ENCODE measurements at places on chromosomes 16 and 17.

DNA sequence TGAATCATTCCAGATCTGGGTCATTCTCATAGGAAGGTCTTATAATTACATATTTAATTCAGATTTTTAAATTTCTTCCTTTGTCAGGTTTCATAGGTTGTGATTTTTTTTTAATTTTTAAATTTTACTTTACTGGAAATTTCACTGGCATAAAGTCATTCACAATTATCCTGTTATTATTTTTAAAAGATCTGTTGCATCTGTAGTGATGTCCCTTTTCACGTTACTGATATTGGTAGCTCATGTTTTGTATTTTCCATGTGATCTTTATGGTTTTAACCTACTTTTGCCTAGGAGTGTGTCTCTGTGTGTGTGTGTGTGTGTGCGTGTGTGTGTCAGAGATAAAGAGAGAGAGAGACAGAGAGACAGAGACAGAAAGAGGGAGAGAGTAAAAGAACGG is 216.6 kb upstream of the KCNJ16 start:
- DNase-seq: no peak

- no peak for DNase-seq
Observed at GRCh38 chr16:48892893-48893292, 282.9 kb upstream of the N4BP1 start.

- DNase-seq: no peak
Observed at GRCh38 chr16:4139968-4140367, 23.7 kb upstream of the ADCY9 start.

DNA sequence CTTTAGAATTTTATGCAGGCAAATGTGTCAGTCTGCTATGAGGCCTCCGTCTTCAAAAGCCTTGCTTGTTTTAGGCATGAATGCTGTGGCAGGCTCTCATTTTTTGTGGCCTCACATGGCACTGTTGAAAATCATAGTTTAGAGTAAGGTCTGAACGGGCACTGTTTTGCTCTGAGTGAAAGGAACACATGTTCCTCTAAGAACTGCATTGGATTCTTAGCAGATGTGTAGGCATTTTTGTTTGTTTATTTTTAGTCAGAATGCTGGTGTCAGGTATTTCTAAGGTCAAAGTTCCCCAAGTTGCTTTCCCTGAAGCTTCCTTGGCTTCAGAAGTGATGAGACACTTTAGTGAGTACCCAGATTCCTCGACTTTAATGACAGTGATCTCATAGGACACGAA is 173.7 kb downstream of the HS3ST3B1 start:
- no peak for DNase-seq

DNA sequence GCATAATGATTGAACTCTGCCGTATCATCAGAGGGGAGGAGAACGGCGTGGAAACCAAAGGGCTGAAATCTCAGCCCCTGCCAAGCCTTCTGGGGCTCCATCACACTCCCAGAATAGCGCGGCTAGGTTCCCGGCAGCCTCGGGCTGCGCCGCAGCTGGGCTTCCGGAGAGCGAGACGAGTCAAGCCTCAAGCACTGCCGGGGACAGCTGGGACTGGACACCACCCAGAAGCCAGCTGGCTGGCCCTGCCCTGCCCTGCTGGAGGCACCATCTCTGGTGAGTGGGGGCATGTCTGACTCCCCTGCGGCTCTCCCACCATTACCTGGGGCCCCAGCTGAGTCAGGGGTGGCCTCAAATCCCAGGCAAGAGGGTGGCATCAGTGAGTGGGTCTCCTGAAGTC is 7.2 kb upstream of the GPRC5C start:
- DNase-seq: no peak

DNA sequence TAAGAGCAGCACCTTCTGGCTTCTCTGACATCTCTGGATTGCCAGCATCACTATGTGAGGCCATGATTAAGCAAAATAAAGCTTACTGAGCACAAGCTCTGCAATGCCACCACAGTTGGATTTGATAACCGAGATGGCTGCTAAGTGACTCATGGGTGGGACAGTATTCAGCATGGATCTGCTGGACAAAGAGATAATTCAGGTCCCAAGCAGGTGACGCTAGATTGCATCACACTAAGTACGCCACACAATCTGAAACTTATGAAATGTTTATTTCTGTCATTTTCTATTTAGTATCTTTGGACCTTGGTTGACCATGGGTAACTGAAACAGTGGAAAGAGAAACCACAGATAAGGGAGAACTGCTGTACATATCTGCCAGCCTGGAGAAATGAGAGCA is 27.4 kb downstream of the CDRT15 start:
- no peak for DNase-seq

GRCh38 chr16:27378871-27379481 is 23.0 kb upstream of the IL21R start:
- no peak for DNase-seq

DNA sequence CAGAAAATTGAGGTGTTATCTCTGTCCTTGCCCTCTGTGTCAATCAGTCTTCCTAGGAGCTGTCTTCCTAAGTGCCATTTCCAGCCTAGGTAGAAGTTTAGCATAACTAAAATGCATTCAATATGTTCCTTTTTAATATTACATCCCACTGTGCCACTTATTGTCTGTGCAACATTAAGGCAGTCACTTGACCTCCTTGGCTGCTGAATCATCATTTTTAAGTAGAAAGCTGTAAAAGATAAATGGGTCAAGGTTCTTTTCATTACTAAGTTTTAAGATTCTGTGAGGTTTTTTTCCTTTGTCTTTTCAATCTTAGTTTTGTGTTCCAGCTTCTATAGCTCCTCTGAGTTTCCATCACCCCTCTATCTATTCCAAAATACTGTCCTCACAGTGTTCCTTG is 371.9 kb upstream of the SOX9 start:
- DNase-seq: no peak
